ENCODE measurements at places on chromosomes 16 and 17.

DNA sequence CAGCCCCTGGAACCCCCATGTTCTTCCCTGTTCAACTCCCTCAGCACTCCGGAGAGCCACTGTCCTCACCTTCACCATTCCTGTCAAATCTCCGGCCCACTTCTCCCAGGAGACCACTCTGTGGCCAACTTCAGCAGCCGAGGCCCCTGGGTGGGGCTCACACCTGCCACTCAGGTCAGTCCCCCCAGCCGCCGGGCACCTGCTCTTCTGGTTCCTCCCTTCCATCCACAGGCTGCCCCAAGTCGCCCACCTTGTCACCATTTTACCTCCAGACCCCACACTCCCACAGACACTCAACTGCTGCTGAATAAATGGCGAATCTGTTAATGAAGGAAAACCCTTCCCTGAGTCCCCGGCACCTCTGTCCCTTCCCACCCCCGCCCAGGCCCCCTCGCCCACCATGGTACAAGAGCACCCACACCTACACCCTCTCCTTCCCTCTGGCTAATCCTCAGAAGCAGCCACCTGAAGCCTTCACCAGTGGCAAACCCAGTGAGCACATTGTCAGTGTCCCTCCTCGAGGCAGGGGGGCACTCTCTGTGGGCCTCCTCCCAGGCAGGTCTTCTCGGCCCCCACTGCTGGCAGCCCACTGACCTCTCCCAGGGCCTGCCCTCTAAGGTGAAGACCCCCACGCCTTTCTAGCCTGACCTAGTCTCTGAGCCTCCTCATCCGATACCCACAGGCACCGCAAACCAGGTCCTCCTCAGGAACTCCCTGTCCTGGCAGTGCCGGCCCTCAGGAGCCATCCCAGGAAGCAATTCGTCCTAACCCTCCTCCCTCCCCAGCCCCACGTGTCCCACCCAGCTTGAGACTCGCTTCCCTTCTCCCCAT is 8.2 kb downstream of the CANT1 start:
- no peak for DNase-seq

DNA sequence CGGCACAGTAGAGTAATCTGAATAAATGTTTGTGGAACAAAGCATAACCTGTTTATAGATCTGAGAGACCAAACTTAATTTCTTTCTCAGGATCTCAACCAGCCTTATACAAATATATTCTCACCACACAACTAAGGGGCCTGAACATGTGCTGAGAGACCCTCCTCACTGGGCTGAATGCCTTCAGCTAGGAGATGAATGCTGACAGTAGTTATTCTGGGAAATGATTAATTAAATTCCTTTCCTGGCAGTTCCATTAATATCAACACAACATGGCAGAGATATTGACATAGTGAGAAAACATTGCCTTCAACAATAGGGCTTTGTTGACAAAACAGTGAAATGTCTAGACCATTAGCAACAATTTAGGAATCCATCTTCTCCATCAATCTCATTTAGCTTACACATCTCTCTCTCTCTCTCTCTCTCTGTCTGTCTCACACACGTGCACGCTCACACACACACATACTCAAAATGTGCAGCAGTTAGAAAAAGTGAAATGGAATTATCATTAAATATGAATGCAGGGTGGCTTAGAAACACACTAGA is 780.8 kb upstream of the CDH8 start:
- no peak for DNase-seq

GRCh38 chr16:82229800-82230619 is 60.0 kb upstream of the MPHOSPH6 start:
- peak; percentile 62 for DNase-seq

GRCh38 chr16:74304164-74304834 is 7.7 kb downstream of the PSMD7 start:
- DNase-seq = peak; percentile 10

All from EL (cell line).